ENCODE measurements at places on chromosomes 16 and 17.

- no peak for DNase-seq
Measured at GRCh38 chr17:28470266-28470913, 3.1 kb upstream of the SLC13A2 start.

DNA sequence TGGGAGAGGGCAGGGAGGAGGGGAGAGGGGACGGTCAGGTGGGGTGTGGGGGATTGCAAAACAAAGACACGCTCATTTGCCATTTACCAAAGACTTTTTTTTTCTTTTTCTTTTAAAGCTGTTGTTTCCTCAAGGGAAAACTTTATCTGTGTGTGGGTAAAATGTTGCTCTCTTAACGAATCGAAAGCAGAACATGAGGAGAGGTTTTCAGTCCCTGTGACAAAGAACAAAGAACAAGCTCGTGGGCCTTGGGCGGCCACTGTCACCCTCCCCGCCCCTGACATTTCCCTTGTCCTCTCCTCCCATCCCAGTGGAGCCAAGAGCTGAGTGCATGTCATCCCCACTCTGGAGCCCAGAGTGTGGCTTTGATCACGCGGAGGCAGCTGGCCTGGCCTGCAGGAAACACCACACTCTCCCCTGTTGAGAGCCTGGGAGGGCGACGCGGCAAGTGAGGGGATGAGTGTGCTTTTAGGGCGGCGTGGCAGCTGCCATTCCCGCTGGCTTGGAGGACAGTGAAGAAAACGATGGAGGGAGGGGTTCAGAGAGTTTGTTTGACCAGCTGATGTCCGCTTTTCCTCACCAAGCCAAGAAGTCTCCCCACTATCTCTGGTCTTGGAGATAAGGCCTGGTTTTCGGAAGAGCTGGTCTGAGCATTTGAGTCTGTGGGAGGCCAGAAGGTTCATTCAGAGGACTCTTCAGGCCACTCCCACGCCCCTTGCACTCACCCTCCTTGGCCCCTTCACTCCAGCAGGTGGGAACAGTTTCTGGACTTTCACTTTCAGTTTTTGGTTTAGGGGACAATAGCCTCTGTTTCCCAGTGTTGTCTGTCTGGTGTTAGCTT is 11.4 kb downstream of the CCR7 start:
- no peak for DNase-seq

- no peak for DNase-seq
Measured at GRCh38 chr17:30454635-30455034, 22.6 kb upstream of the GOSR1 start.

GRCh38 chr17:72591289-72592241 is 470.7 kb downstream of the SOX9 start:
- no peak for DNase-seq

DNA sequence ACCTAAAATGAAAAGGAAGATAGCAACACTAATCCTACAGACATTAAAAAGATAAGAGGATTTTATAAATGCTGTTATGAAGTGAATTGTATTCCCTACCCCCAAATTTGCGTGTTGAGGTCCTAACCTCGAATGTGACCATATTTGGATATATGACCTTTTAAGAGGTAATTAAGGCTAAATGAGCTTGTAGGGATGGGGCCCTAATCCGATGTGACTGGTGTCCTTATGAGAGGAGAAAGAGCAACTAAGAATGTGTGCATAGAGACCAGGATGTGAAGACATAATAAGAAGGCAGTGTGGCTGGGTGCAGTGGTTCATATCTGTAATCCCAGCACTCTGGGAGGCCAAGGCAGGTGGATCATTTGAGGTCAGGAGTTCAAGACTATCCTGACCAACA is 48.2 kb upstream of the FAM20A start:
- no peak for DNase-seq

GRCh38 chr16:17304491-17305119 is 166.2 kb downstream of the XYLT1 start:
- no peak for DNase-seq

DNA sequence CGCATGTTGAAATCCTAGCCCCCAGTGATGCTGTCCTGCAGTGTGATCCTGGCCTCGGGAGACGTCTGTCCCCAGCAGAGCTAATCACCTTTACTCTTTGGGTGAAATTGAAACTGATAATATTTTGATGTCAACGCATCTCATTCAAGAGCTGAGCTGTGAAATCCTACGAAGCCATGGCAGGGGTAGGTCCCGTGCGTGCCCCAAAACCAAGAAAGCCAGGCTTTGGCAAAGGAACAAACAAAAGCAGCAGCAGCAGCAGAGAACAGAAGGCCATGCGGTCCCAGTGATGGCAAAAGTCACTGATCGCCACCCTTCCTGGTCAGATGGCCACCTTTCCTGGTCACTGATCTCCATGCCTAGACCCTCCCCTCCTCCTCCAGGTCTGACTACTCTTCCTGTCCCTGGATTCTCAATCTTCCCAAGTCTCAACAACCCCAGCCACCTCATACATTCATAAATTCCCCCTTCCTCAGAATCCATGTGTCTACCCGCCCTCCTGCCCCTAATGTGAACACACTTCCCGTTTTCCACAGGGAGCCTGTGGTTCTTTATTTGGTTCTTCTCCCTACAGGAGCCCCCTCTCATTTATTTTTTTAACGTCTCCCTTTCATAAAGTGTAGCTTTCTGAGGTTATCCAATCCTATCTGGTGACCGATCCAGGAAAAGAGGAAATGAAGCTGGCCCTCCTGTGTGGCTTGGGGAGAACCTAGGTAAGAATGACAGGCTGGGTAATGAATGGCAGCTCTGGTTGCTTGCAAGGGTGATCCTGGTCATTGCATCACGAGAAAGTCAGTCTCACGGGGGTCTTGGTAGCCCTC is 50.3 kb downstream of the CPPED1 start:
- DNase-seq = no peak
